ENCODE measurements at places on chromosomes 12 and 14.

GRCh38 chr12:55728939-55729818 lies at the start of gene CD63:
Gene CD63 (minus strand): TSS chr12:55729009. CDS start chr12:55728341, 668 bp downstream.
- DNase-seq: peak; percentile 77

GRCh38 chr14:85038526-85039352 lies 491.2 kb upstream of the FLRT2 start:
- DNase-seq: no peak

DNA sequence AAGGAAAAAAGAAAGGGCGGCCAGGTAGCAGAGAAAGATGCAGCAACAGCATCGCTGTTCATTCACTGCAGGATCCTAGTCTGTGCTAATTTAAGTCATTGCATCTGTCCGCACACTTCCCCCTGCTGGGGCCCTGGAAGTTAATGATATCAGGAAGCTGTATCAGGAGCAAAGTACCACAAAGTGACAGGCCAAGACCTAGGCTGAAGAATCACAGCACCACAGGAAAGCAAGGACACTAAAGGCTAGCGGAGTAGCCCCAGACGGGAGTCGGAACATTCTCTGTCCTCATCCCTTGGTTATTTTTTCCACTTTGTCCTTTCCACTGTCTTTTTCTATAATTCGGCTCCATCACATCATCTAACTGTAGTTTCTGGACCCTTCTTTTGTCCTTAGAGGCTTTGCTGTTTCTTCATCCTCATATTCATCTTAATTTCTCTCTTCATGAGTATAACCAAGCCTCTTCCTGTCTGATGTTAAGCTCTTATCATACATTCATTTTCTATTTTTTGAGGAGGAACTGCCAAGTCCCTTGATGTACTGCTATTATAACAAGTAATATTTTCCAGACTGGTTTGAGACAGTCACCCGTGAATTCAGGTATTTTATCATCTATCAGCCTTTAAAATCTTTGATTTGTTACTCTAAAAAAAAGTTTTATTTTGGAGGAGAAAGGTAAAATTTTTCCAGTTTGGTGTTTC lies 28.3 kb downstream of the DUSP16 start:
- DNase-seq: no peak

- DNase-seq: peak; percentile 49
Observed at GRCh38 chr12:55931780-55932550, 1.0 kb downstream of the DGKA start.

DNA sequence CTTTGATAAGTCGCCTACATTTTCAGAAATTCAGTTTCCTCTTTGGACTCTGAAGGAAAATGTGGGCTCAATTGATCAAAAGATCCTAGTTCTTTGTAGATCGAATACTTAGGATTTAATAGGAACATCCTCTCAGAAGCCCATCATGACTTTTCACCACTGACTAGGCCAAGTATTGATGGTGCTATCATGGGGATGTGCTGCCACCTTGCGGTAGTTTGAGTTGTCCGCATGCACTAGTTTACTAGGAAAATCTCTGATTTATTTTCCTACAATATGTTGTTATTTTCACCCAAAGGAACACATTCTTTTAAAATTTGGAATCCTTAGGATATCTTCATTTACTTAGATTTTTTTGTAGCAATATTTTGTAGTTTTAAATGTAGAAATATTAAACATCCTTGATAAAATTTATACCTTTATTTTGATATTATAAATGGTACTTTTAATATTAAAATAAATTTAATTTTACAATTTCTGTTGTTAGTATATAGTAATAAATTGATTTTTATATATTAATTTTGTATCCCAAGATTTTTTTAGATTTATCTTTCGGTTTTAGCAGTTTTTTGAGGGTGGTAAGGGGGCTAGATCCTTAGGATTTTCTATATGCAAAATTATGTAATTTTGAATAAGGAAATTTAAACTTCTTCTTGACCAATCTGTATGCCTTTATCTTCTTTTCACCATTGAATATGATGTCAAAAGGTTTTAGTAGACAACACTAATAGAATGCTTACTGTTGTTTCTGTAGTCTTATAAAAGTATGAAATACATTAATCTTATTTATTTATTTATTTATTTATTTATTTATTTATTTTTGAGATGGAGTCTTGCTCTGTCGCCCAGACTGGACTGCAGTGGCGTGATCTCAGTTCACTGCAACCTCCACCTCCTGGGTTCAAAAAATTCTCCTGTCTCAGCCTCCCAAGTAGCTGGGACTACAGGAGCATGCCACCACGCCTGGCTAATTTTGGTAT lies 52.9 kb upstream of the OR9K2 start:
- peak; percentile 66 for DNase-seq

DNA sequence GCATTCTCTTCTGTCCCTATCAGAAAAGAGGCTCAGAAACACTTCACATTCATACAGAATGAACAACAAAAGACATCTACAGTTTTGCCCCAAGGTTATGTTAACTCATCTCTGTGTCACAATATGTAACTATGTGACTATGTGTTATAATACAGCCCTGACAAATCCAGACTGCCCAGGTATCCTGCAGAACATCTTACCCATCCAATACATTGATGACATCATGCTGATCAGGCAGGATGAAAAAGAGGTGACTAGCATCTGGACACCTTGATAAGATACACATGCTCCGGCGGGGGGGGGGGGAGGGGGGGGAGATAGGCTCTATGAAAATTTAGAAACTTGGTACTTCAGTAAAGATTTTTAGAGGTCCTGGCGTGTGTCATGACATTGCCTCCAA lies 8.3 kb upstream of the GNS start:
- DNase-seq: no peak

- DNase-seq: no peak
Observed at GRCh38 chr14:101072070-101072469, 168.5 kb upstream of the RTL1 start.

- no peak for DNase-seq
Observed at GRCh38 chr12:130371296-130371695, 33.6 kb downstream of the PIWIL1 start.

- no peak for DNase-seq
Observed at GRCh38 chr12:77830583-77831351, at the start of gene NAV3. Gene NAV3 (plus strand): TSS chr12:77830894. CDS start chr12:77831462, 568 bp downstream.

GRCh38 chr12:113933201-113933786 lies 32.8 kb downstream of the RBM19 start:
- DNase-seq: peak; percentile 59

- DNase-seq: no peak
Observed at GRCh38 chr12:53677800-53678148, 1.9 kb upstream of the ATP5MC2 start.

GRCh38 chr12:112096070-112096469 lies 12.5 kb downstream of the NAA25 start:
- DNase-seq: no peak

DNA sequence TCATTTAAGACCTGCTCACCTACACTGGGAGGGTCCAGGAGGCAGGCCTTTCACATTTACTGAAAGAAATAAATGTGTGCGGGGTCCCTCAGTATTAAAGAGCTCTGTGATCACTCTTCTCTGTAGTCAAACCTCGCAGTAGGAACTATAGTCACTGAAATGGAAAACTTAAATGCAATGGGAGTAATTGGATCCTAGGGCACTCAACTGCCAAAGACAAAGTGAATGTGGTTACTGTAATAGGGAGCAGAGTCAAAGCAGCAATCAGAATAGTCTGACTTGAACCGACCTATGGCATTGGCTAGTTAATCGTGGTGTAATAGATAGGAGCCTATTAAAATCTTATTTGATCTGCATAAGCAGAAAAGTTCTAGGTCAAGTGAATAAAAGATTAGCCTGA lies 26.6 kb upstream of the DYRK2 start:
- no peak for DNase-seq

DNA sequence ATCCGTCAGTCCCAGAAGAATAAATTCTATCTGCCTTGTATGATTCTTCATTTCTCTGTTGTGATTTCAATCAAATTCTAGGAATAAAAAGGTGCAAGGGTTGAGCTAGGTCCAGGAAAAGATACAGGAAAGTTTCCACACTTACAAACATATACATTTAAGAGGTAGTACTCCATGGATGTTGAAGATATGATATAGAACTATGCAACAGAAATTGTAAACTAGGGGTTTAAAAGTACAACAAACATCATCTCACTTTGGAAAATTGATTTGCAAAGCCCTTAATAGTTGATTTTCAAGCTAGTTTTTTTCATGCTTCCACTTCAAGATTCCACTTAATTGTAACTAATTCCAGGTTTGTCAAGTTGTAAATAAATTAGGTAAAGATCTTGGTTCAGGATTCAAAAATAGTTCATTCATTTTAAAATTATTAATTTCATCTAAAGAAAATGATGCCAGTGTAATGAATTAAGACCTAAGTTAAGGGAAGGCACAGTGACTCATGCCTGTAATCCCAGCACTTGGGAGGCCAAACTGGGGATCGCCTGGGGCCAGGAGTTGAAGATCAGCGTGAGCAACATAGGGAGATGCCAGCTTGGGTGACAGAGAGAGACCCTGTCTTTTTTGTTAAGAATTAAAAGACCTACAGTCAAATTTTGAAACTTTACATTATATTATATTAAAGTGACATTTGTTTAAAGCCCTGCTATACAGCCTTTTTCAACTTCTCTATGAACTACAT lies at the start of gene OR6C70:
OR6C70 (minus strand) TSS at position 51 of the 742 bp plus-strand sequence; CDS start at position 51, 0 bp downstream.
- DNase-seq: no peak

DNA sequence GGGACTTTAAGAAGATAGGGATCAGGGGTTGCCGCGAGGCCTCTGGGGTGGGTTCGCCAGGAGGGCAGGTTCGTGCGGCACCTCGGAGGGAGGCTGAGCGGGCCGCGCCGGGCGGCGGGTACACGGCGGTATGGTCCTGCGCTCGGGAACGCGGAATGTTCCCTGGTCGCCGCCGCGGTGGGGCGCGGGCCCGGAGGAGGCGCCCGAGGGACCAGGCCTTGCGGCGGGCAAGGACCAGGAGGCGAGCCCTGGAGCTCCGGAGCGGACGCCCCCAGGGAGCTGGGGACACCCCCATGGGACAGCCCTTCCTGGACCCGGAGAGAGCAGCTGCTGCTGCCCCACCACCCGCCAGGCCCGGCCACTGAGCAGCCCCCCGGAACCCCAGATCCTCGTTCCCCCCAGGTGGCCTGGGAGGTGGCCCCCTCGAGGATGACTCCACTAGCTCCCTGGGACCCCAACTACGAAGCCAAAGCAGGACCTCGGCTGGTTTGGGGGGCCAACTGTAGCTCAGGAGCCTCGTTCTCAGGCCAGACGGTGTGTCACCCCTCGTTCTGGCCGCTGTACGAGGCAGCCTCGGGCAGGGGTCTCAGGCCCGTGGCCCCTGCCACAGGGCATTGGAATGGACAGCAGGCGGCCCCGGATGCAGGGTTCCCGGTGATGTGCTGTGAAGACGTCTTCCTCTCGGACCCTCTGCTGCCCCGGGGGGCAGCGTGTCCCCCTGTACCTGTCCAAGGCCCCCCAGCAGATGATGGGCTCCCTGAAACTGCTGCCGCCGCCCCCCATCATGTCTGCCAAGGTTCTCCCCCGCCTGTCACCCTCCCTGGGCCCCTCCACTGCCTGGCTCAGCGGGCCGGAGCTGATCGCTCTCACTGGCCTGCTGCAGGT lies 45.6 kb upstream of the SLC8A3 start:
- no peak for DNase-seq

All from NCI-H526 (cell line).